ENCODE measurements at places on chromosomes 6 and 20.
A peak's percentile ranks its signal among the peaks of the same experiment; 100 is the strongest.

GRCh38 chr20:1875762-1876161 is 19.4 kb upstream of the SIRPA start:
- no peaks in the 10 kb centered on the region for H3K36me3 ChIP-seq
- no peak overlapping the region for H3K4me3 ChIP-seq
- H3K4me1 ChIP-seq: no peaks in the 10 kb centered on the region
- peaks cover 18% of the 10 kb centered on the region for H3K27me3 ChIP-seq

- no peak overlapping the region for H3K4me3 ChIP-seq
- peaks cover 2% of the 10 kb centered on the region for H3K36me3 ChIP-seq
- no peak overlapping the region for H3K27ac ChIP-seq
- peak; percentile 56 for DNase-seq
- H3K4me1 ChIP-seq: peaks cover 18% of the 10 kb centered on the region
Observed at GRCh38 chr6:161232010-161232409, 41.9 kb downstream of the AGPAT4 start.

DNA sequence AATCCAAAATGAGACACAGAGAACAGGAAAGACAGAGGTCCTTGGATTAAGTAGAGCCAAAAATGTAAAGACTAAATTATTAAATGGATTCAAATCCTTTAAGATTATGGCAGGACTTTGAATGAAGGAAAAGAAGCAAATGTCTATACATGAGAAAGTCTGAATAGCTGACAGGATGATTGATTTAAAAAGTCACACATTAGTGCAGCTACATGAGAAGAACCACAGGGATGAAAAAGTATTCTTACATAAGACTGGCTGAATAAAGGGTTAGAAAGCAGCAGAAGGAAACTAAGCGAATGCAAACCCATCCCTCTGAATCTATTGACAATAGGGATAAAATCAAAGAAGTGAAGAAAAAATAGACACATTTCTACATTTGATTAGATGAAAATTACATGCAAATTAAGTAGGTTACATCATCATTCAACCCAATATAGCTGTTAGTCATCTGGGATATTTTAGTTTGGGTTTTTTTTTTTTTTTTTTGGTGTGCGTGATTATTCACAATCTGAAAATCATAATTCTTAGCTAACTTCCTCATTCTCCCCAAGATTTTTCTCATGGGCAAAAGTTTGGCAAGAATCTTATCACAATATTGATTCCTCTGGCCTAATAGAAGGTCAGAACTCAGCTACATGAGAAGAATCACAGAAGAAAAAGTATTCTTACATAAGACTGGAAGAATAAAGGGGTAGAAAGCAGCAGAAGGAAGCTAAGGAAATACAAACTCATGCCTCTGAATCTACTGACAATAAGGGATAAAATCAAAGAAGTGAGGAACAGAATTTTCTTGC is 845.4 kb downstream of the HACE1 start:
- no peak overlapping the region for H3K27ac ChIP-seq
- H3K27me3 ChIP-seq: no peaks in the 10 kb centered on the region
- no peak overlapping the region for H3K4me3 ChIP-seq
- no peak for DNase-seq

- no peak overlapping the region for H3K4me3 ChIP-seq
- no peak overlapping the region for H3K27ac ChIP-seq
- H3K4me1 ChIP-seq: no peaks in the 10 kb centered on the region
- DNase-seq: no peak
Observed at GRCh38 chr6:138865480-138866109, 69.7 kb downstream of the ECT2L start.
